ENCODE measurements at places on chromosomes 5 and 9. TPM values are rescaled to one million over a fixed set of nuclear protein-coding genes. Genes with fewer than 3 reads are reported as not detected.

DNA sequence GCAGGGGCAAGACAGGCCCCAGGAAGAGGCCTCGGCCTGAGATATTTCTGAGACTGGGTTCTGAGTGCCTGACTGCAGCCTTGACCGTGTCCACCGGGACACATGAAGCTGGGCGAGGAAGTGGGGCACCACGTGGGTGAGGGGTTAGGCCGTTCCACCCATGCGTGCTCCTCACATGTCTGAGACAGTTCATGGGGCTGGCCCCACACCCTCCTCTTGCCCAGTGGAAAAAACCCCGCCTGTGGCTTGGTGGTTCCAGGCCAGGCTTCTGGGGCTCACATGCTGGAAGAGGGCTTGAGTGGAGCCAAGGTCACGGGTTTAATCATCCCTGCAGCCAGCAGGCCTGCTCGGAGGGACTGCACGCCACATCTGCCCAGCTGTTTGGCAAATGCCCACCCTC lies 11.4 kb downstream of the HMCN2 start:
- DNase-seq = no peak

GRCh38 chr5:1255081-1255561 lies 29.9 kb downstream of the SLC6A18 start:
- DNase-seq = no peak

DNA sequence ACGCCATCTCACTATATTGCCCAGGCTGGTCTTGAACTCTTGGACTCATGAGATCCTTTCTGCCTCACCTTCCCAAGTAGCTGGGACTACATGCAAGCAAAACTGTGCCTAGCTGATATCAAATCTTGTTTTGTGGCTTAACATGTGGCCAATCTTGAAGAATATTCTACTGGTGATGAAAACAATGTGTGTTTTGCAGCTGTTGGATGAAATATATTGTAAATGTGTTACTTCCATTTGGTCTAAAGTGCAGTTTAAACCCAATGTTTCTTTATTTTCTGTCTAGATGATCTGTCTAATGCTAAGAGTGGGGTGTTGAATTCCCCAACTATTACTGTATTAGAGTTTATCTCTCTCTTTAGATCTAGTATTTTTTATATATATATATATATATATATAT lies 73.1 kb downstream of the RNF130 start:
- no peak for DNase-seq

The HCN1 gene
- total RNA-seq = not detected

The S1PR3 gene
- total RNA-seq = 31.1 TPM

GRCh38 chr5:84265130-84265529 lies 119.5 kb downstream of the EDIL3 start:
- no peak for DNase-seq

The ANKRD20A1 gene
- 0.18 TPM for total RNA-seq

The ZNF618 gene
- 8.2 TPM for total RNA-seq
